ENCODE measurements at places on chromosomes 7 and 10.
A peak's percentile ranks its signal among the peaks of the same experiment; 100 is the strongest.

DNA sequence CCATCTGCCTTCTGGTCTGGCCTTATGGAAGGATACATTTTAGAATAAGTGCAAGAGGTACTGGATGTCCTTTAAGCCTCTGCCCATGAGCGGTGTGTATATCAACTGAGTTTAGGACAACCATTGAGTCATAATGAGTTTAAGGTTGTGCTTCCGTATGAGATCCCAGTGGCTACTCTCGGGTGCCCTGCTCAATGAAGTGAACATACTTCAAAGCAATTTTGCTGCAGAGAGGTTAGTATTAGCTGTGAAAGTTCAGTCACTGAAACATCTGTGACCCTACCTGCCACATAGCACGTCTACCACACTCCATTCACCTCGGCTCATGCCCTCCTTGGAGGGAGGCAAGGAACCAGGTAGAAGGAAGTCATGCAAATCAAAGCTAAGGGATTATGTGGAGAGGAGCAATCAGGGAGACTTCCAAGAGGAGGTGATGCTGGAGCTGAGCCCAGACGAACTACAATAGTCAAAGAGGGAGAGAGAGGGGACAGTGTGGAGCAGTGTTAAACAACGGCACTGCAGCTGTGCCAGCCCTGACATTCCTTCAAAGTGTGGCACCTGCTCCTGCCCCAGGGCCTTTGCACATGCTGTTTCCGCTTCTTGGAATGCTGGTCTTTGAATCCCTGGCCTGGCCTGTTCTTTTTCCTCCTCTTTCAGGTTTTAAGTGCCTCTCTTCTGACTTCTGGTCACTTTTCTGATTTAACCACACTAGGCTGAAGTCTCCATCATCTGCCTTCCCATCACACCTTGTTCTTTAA, 25.4 kb downstream of the BTBD16 start:
- no peak for DNase-seq

DNA sequence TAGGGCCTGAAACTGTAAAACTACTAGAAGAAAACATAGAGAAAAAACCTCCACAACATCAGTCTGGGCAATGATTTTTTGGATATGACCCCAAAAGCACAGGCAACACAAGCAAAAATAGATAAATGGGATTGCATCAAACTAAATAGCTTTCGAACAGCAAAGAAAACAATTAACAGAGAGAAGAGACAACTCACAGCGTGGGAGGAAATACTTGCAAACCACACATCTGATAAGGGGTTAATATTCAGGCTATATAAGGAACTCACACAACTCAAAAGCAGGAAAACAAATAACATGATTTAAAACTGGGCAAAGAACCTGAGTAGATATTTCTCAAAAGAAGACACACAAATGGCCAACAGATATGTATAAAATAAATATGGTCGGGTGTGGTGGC, 7.7 kb upstream of the GSTK1 start:
- DNase-seq, result no peak

DNA sequence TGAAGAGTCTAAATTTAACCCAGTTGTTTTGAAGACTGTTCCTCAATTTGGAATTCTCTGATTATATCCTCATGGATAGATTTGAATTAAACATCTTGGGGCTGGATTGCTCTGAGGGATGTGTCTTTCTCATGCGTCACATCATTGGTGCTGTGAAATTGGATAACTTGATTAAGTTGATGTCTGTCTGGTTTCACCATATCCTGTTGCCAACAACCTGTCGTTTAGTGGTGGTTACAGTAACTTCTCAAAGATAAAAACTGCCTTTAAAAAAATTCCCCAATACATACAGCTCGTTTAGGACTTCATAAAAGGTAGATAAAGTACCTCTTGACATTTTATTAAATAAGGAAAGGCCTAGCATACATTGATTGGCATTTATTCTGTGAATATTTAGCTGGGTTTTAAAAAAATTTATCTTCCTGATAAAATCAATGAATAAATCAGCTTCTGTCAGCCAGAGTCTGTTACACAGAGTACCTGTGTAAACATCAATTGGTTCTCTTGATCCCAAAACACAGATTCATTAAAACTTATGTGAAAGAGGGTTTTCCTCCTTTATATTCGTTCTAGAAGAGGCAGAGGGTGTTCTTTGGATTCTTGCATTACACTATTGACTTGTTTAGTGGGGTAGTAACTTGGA, 10.5 kb downstream of the CRCP start:
- DNase-seq, result no peak

- no peak for DNase-seq
Observed at GRCh38 chr10:48797830-48798229, 113.2 kb downstream of the WDFY4 start.

- DNase-seq, result no peak
Observed at GRCh38 chr7:118218413-118219156, 5.9 kb upstream of the ANKRD7 start.

DNA sequence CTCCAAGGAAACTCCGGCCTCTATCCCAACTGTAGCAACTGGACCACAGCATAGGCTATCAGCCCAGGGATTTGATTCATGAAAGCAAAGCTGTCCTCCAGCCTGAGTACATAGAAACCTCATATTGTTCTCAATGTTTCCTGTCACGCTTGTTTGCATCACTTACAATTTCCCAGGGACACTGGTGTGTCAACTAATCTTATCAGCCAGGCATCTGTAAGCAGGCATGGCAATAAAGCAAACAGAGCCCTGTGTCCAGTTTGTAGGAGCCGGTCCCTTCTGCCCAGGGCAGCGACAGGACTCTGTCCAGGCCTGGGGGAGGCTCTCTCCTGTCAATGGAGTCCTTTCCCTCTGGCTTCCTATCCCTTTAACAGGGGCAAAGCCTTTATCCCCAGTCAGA, 23.0 kb upstream of the CDHR3 start:
- DNase-seq, result peak; percentile 88

DNA sequence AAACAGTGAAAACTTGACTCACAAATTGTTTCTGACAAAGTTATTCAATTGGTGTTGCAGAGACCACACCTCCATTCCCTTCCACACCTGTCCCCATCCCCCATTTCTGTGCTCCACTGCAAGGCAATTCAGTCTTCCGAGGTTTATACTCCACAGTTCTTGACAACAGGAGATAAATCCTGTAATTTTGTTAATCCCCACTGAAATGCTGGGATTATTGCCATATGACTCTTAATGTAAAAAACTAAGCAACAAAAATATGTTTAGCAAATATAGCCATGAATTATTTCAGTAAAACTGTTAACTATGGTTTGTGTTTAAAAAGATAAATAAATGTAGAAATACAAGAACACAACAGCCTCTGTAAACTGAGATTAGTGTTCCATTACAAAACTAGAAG, 170.1 kb upstream of the SEMA3D start:
- no peak for DNase-seq

DNA sequence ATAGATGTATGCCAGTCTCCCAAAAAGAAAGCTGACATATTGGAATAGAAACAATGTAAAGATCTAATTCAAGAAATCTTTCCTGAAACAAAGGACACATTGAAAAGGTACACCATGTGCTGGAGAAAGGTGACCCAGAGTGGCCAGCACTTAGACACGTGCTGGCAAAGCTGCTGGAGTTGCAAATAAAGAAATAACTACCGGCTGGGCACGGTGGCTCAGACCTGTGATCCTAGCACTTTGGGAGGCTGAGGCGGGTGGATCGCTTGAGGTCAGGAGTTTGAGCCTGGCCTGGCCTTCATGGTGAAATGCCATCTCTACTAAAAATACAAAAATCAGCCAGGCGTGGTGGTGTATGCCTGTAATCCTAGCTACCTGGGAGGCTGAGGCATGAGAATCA, 35.9 kb downstream of the PKD1L1 start:
- no peak for DNase-seq

GRCh38 chr7:92296880-92297445, 51.2 kb downstream of the ANKIB1 start:
- DNase-seq, result no peak

GRCh38 chr10:48940958-48941357, 1.3 kb upstream of the LRRC18 start:
- no peak for DNase-seq

GRCh38 chr10:17981766-17982380, 30.2 kb downstream of the SLC39A12 start:
- DNase-seq, result no peak

DNA sequence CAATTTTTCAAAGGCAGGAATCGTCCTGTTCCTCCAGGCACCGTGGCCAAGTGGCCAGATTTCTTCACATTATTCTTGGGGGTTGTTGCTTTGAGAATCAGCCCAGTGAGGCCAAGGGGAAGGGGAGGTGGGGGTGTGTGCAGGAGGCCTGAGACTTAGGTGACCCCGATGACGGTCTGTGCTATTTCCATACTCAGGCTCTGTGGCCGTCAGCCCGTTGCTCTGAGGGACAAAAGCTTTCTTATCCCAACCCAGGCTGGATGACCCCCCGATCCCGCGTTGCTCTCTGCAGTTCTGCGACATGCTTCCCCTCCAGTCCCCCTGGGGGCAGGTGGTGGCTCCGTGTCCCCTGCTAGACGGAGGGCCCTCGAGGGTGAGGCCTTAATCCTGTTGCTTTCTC, 14.2 kb downstream of the DOCK1 start:
- no peak for DNase-seq

- no peak for DNase-seq
Observed at GRCh38 chr10:9911488-9911887, 1106.2 kb upstream of the CELF2 start.

GRCh38 chr7:91462316-91462715, 198.1 kb downstream of the FZD1 start:
- DNase-seq, result no peak

Measured in DMS153 (cell line).